ENCODE measurements at places on chromosomes 5 and 9.

DNA sequence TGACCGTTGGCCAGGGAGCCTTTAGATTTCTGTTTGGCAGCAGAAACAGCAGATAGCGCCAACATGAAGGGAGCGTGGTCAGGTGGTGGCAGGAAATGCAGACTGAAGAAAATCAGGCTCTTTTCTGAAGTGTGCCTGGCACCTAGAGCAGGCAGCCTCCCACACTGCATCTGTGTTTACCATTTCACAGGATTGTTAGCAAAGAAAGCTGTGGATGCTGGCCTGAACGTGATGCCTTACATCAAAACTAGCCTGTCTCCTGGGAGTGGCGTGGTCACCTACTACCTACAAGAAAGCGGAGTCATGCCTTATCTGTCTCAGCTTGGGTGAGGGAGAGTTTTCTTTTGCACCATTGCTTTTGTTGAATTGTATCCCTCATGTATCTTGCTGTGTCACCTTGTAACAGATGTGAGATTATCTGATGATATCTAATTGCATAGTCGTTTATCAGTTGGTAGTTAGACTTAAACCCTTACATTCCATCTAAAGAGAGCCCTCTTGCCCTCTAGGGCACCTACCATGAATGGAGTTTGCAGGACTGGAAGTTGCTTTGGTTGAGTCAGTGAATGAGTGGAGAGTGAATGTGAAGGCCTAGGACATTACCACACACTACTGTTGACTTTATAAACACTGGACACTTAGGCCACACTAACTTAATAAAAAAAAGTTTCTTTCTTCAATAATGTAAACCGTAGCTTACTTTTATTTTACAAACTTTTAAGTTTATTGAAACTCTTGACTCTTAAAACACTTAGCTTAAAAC is 42.8 kb downstream of the ACO1 start:
- peak; percentile 17 for DNase-seq

GRCh38 chr9:109716631-109717030 is 63.4 kb upstream of the PALM2AKAP2 start:
- DNase-seq: no peak

DNA sequence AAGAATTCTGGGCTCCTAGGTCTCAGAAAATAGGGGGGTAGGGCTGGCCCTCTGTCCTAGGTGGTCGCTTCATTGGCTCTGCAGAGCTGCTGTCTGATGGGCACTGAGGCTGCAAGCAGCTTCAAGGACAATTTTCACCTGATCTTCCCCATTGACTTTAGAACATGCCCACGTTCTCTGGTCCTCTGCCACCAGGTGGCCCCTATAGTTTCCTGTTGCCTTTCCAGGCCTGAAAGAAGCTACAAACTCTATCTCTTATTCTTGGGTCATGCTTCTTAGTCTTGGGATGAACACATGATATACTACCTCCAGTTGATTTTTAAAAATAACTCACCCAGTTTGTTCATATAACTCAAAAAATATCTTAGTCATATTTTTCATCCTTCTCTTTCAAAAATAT is 26.3 kb downstream of the SPZ1 start:
- DNase-seq: peak; percentile 15

GRCh38 chr5:176536132-176536901 is 885 bp downstream of the RNF44 start:
- DNase-seq: peak; percentile 92

DNA sequence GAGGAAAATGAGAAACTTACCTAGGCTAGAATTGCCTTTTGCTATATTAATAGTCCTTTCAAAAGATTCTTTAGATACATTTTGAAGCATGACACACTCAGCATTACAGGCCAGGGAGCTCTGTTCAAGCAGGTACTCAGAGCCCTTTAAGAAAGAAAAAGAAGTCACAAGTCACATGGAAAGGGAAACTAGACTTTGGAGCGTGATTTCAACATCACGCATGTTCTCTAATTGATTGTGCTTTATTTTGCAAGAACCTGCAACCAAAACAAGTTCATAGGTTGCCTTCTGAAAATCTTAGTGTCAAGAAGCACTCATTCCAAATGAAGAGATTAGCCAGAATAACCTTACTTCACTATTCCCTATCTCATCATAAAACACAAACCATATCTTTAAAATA is 103.8 kb downstream of the MPDZ start:
- no peak for DNase-seq

DNA sequence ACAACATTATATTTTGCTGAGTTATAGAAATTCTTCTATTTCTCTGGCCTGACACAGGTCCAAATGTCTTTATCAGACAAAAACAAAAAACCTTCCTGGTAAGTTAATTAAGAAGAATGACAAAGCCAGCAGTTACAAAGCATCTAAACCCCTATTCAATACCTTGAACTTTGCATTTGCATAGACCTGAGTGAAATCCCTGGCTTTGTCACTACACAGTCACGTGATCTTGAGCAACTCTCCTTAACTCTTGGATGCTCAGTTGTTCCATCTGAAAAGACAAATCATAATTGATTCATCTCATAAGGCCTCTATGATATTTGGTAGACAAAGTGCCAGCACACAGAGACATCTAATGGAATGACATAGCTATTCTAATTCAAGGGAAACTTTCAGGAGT is 166.6 kb upstream of the PPP1R2B start:
- DNase-seq: no peak

- DNase-seq: no peak
Observed at GRCh38 chr5:81579262-81579924, 171.5 kb downstream of the SSBP2 start.

DNA sequence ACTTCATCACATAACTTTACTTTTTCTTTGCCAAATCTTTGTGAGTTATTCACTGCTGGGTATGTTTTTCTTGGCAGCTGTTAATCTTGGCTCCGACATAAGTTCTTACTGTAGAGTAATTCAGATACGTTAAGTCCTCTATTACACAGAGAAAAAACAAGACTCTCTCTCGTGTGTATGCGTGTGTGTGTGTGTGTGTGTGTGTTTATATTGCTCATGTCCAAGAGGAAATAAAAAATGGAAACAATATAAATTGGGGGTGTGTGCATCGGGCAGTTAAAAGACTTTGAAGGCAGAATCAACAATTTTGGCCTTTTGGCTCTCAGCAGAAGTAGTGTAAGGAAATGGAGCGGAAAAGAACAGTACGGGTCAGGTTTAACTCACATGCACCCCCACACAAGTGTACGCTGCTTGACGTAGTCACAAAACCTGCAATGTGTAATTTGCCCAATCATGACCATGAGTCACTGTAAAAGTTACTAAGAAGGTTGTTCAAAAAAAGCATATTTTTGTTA is 67.2 kb upstream of the IFNE start:
- DNase-seq: peak; percentile 93

DNA sequence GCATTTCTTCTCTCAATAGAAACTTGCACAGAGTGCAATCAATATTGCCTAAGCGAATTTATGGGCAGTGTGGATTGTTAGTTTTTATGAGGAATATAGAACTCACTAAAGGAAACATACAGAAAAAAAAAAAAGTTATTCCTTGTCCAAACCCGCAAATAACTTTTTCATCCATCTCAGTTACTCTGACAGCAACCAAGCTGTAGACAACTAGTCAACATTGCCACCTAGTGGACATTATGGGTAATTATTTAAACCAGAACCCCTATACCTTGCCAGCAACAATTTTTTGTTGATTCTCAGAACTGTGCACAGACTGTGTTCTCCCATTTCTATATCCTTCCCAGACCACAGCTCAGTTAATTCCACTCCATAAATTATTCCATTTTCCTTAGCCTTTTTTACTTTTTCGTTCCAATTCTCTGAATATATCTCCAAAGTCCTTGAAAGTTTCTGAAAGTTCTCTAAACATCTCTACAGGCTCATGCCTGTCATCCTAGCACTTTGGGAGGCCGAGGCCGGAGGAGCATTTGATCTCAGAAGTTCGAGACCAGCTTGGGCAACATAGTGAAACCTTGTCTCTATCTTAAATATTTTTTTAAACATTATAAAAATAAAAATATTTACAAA is 2.6 kb upstream of the AFAP1L1 start:
- DNase-seq: peak; percentile 63

DNA sequence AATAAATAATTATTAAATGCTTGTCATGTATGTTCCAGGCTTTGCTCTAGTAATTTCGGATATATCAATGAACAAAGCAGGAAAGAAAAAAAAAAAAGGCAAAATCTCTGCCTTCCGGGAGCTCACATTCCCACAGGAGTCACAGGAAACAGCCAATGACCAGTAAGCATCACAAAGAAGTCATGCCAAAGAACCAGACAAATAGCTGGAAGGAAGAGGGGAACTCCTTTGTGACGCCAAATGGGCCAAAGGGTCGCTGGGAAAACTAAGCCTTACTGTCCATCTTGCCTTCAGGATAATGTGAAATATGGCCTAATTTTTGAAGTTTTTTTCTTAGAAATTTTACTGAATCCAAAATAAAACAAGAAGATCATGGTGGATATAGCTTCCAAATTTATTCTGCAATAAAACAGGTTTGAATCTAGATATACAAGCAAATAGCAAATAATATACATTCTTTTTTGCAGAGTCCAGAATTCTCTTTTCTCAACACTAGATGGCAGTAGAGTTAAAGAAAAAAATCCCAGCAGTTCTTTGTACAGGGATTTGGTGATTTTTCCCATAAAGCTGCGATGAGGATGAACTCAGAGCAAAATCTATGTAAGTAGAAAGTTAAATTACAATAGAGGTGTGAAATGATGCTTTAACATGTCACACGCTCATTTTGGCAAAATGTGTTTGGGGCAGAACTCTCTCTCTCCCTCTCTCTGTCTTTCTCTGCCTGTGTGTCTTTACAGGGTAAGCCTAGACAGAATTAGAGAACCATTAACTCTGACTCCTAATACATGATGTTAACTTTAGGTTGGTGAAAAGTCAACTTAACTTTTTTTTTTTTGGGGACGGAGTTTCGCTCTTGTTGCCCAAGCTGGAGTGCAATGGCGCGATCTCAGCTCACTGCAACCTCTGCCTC is 60.0 kb upstream of the TUT7 start:
- peak; percentile 57 for DNase-seq

GRCh38 chr9:117757561-117758190 is 53.5 kb downstream of the TLR4 start:
- no peak for DNase-seq

- DNase-seq: no peak
Observed at GRCh38 chr5:154898210-154898609, 39.8 kb downstream of the CNOT8 start.

GRCh38 chr5:149423794-149424268 is 44.7 kb upstream of the IL17B start:
- peak; percentile 78 for DNase-seq

DNA sequence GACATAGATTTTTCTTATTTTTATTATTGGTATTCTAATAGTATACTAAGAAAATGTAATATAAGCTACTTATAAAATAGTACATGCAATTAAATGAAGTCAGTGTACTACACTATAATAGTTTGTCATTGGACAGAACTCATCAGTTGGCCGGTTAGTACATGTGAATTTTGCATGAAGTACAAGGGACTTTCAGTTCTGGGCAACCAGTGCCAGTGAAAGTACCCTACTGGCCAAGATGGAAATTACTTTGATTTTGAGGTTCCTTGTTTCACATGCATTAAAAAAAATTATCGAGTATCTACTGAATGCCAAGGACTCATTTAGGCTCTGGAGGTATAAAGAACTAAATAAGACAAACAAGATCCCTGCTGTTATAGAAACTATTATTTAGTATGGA is 213.4 kb upstream of the ELL2 start:
- peak; percentile 11 for DNase-seq

DNA sequence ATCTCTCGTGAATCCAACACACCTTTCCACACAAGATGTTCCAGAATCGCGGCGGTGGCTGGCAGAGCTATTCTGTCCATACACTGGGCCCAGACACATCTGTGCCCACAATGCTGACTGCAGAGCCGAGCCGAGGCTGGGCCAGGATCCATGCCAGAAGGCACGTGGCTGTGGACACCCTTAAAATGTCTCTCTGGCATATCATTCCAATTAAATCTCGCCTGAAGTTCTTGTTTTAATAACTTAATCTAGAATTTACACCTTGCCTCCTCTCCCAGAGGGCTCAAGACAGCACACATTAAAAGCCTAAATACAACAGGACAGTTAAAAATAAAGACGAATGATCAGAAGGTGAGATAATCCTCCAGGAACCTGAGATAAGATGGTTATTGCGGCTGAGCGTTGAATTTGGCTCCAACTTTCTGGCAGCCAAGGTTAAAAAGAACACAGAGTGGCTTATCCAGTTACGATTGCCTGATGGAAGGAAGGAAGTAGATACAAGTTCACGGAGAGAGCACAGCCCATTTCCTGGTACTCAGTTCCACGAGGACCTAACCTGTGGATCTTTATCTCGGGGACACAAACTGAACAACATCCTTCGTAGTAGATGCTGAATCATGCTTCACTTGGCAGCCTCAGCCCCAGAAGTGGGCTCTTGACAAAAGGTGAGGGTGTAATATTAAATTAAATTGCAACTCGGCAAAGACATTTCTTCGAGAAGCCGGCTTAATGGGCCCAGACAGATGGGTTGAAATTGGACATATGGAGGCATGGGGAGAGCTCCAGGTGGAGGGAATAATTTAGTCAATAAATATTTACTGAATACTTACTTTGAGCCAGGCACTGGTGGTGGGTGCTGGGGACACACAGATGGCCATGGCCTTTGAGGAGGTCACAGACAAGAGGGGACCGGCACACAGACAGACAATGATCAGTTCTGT is 86.0 kb upstream of the TBC1D2 start:
- DNase-seq: no peak

DNA sequence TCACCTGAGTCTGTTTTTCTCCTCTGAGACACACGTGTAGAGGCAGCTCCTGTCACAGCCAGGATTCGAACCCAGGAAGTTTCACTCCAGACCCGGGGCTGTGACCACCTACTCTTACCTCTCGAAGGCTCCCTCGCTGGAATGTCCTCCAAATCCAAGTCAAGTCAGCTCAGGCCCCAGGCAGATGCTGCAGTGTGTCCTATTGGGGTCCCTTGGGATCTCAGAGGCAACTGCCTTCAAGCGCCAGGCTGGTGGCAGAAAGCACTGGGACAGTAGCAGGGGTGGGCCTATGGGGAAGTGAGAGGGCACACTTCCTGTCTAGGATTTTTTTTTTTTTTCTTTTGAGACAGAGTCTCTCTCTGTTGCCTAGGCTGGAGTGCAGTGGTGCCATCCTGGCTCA is 762 bp upstream of the ST6GALNAC4 start:
- DNase-seq: no peak

DNA sequence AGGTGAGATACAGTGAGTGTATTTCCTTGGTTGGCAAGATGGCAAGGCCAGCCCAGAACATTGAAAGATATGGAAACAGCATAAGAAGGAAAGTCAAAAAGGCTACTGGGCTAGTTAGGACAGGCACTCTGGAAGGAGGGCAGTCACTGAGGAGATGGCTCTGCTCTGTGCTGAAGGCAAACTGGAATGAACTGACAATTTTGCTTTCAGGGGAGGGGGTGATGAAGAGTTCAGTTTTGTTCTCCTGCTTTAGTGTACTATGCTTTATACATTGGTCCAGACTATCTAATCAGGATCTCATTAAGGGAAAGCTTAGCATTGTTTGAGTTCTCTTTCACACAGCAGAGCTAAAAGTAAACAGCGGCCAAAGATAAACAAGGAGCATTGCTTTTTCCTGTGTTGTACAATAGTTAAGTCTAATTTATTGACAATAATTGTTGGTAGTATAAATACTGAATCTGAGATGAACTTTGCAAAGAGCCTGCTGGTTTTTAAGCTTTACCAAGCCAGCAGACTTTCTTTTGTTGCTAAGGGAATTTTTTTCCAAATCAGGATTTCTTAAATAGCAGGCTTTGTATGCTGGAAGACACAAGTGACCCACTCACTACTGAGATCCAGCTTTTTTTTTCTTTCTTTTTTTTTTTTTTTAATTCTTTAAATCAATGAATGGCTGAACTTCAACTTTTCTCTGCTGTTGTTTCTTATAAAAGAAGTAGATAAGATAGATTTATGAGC is 355.5 kb downstream of the ARRDC3 start:
- DNase-seq: peak; percentile 16

Measured in astrocyte of the hippocampus (primary cell).